ENCODE measurements at places on chromosomes 3 and 15.
A peak's percentile ranks its signal among the peaks of the same experiment; 100 is the strongest.

GRCh38 chr3:126348308-126348920 lies 8.8 kb downstream of the KLF15 start:
- DNase-seq: no peak

GRCh38 chr3:195880037-195880431 lies 28.3 kb downstream of the TNK2 start:
- DNase-seq: no peak

GRCh38 chr15:43913941-43914340 lies 87.1 kb downstream of the WDR76 start:
- DNase-seq: no peak

- DNase-seq: peak; percentile 4
Observed at GRCh38 chr15:100812802-100813201, 66.8 kb upstream of the ALDH1A3 start.

DNA sequence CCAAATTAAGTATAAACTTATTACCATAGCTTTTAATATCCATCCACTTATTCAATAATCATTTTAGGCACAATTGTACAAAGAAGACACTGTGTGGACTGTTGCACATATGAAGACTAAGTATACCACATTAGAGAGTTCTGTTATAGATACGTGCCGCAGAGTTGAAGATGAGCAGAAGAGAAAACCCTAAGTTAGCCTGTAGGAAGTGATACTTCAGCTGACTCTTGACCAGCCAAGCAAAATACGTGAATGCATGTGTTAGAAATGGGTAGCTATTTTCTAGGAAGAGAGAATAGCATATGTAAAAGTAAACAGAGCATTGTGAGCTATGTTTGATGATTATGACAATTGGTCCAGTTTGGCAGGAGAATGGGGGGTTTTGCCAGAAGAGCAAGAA lies 272.0 kb upstream of the ATP11B start:
- no peak for DNase-seq

- no peak for DNase-seq
Observed at GRCh38 chr15:78315686-78316282, 16.4 kb upstream of the SKIC8 start.

DNA sequence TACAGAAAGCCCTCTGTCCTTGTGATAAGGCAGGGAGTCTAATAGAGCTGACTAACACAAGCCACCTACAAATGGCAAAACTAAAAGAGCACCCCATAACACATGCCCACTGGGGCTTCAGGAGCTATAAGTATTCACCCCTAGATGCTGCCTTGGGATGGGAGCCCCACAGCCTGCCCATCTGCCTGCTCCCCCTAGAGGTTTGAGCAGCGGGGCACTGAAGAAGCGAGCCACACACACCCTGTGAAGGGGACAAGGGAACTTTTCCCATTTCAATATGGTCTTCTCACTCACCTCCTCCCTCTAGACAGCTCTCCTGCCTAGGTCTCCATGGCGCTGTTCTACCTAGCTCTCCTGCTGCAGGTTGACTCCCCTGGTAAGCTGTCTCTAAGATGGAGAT lies 261.0 kb downstream of the SHQ1 start:
- no peak for DNase-seq

DNA sequence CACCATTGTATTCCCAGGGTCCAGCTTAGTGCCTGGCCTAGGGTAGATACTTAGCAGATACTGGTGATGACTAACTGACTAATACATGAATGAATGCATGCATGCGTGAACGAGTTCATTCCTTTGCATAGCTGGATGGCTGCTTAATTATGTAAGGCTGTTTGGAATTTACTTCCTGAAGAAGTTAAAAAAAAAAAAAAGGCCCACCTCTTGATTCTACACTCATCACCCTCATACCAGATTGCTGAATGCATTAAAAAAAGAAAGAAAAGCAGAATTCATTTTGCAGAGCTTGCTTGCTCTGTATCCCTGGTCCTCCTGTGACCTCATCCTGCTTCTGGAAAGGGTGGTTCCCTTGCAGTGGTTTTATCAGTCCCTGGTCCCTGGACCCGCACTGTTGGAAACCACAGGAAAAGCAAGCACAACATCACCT lies 277.6 kb upstream of the CFAP20DC start:
- DNase-seq: no peak

GRCh38 chr3:69378112-69378802 lies 7.6 kb downstream of the FRMD4B start:
- DNase-seq: peak; percentile 16
